HEK293T (cell line): ENCODE measurements at places on chromosomes 2 and 18.
A peak's percentile ranks its signal among the peaks of the same experiment; 100 is the strongest.

DNA sequence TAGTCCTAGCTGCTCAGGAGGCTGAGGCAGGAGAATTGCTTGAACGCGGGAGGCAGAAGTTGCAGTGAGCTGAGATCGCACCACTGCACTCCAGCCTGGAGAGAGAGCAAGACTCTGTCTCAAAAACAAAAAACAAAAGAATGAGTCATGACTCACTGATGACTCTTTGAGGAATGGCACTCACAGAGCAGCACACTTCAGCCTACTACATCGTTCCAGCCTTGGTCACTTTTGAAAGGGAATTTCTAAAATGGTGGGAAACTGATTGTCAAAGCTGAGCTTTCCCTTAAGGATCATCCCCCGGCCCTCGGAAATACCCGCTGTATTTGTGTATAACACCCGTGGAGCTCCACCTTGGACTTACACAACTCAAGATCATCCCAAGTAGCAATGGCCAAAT is 217.3 kb upstream of the HS6ST1 start:
- no peak for DNase-seq

DNA sequence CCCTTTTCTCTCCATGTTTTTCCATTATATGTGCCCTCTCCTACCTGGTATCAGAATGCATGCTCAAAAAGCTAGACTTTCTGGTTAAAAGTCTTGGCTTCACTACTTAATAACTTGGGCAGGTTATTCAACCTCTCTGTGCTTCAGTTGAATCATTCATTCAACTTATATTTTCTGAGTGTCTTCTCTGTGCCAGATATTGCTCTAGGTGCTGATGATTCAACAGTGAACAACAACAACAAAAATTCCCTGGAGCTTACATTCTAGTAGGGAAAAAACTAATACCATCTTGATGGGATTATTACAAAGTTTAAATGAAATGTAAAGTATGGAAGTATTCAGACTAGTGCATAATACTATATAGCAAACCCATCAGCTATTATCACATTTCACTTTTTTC is 55.2 kb downstream of the SOS1 start:
- DNase-seq, result no peak

- DNase-seq, result peak; percentile 82
Observed at GRCh38 chr2:70767699-70768589, at the start of gene ADD2. TSS of gene ADD2 (minus strand) at chr2:70768200. CDS start at chr2:70706408, 61,792 bp downstream.

- no peak for DNase-seq
Observed at GRCh38 chr2:217527590-217528202, 475.1 kb downstream of the TNS1 start.

- DNase-seq, result no peak
Observed at GRCh38 chr2:177885828-177886466, 186.6 kb downstream of the PDE11A start.

GRCh38 chr2:158174495-158174894 is 72.8 kb downstream of the UPP2 start:
- DNase-seq, result no peak

DNA sequence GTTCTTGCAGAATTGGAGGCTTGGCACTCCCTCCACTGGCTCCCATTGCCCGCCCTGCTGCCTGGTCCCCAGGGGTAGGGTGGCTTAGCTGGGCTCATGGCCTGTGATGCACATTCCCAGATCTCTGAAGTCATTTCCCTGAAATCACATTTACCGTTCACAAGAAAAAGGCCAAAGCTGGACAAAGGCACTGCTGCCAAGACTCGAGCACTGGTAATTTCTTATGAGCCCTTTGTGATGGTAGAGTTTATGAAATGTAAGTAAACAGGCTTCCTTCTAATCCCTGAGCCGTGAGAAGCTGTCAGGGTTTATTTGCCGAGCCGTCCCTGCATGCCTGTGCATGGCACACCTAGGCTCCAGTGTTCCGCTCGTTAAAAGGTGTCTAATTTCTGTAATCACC is 247.2 kb upstream of the EPAS1 start:
- DNase-seq, result no peak

- DNase-seq, result no peak
Observed at GRCh38 chr18:58205443-58206160, 161.6 kb downstream of the NEDD4L start.

- no peak for DNase-seq
Observed at GRCh38 chr2:234436482-234436837, 60.4 kb downstream of the ARL4C start.

- no peak for DNase-seq
Observed at GRCh38 chr2:44751754-44752479, 189.6 kb upstream of the SIX3 start.

GRCh38 chr2:174693344-174693743 is 70.9 kb downstream of the CHRNA1 start:
- DNase-seq, result no peak

DNA sequence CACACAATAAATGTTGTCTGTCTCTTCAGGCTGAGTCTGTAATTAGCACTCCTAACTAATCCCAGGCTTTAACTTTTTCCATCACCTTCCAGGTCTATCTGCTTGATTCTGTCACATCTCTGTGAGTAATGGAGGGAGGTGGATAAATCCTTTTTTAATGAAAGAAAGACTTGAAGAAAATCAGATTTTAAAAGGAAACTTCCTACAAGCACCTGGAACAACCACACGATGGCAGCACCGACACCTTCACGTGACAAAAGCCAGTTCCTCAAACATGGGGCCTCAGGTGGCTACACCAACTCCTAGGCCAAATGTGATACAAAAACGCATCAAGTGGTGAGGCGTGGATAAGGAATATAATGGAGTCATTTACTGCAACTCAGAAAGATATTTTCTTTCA is 41.8 kb downstream of the TGFBRAP1 start:
- DNase-seq, result peak; percentile 57

- peak; percentile 49 for DNase-seq
Observed at GRCh38 chr2:199458009-199458805, 468 bp upstream of the SATB2 start.

GRCh38 chr2:142997231-142997630 is 119.8 kb downstream of the KYNU start:
- DNase-seq, result no peak
